ENCODE measurements at places on chromosomes 1 and 21. TPM values are rescaled to one million over a fixed set of nuclear protein-coding genes. Genes with fewer than 3 reads are reported as not detected.

GRCh38 chr21:15257646-15258045, 192.8 kb upstream of the NRIP1 start:
- H3K4me1 ChIP-seq, result no peaks in the 10 kb centered on the region
- H3K27ac ChIP-seq, result no peak overlapping the region
- DNase-seq, result no peak
- H3K36me3 ChIP-seq, result no peaks in the 10 kb centered on the region

DNA sequence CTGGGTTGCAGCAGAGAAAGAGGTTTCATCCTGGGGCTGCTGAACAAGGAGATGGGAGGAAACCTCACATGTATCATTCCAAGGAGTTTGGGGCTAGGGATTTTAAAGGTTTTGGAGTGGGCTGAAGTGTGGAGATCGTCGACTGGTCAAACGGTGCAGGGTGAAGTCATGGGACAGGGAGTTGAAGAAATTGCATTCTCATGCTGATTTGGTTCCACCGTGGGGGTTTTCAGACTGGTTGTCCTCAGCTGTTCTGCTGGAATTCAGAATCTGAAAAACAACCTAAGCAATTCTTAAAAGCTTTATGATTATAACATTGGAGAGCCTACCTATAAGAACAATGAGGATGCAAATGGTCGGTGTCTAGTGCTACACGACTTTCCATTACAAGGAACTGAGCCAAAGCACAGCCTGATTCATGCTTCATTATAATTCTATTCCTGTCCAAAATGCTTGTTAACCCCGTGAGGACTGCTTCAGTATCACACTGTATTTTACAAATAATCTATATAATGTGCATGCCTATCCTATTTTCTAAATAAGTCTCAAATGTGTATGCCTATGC, 242.7 kb downstream of the TM2D1 start:
- peaks cover 5% of the 10 kb centered on the region for H3K27me3 ChIP-seq
- no peaks in the 10 kb centered on the region for H3K4me1 ChIP-seq
- no peaks in the 10 kb centered on the region for H3K36me3 ChIP-seq
- DNase-seq, result no peak

- H3K27me3 ChIP-seq, result no peaks in the 10 kb centered on the region
- no peak overlapping the region for H3K27ac ChIP-seq
- peak; percentile 85 for DNase-seq
- no peaks in the 10 kb centered on the region for H3K36me3 ChIP-seq
Observed at GRCh38 chr21:29477941-29478340, 179.2 kb downstream of the BACH1 start.

DNA sequence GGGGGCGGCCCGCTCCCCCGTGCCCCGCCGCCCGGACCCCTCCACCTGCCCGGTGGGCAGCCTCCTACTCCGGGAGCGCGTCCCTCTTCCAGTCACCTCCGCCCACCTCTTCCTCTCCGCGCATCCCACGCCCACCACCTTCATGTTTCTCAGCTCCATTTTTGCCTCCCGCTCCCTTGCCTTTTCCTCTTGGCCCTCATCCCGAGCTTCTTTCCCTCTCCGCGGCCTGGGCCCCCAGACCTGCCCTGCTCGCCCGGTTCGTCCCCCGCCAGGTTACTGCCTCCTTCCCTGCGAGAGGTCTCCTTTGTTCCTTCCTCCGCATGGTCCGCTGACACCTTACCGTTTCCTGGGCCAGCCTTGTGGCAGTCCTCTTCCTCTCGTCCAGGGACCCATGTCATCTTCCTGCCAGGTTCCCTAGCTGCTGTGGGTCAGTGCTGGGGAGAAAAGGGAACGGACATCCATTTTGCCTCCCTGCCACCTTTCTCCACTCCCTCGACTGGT, 563 bp downstream of the QSOX1 start:
- H3K4me1 ChIP-seq, result peaks cover 45% of the 10 kb centered on the region
- H3K4me3 ChIP-seq, result peak overlapping the region; percentile 87
- peak overlapping the region; percentile 72 for H3K27ac ChIP-seq
- no peaks in the 10 kb centered on the region for H3K36me3 ChIP-seq

GRCh38 chr1:168582688-168583336, 6.4 kb downstream of the XCL1 start:
- no peak overlapping the region for H3K27ac ChIP-seq
- peak; percentile 56 for DNase-seq
- H3K36me3 ChIP-seq, result no peaks in the 10 kb centered on the region
- H3K4me3 ChIP-seq, result no peak overlapping the region
- no peaks in the 10 kb centered on the region for H3K27me3 ChIP-seq
- peaks cover 15% of the 10 kb centered on the region for H3K4me1 ChIP-seq

CITED4 gene
- total RNA-seq, result 7.1 TPM

MXRA8 gene
- total RNA-seq, result 139 TPM

All from astrocyte (in vitro differentiated cells and primary cell).